Right renal pelvis (tissue), 4 donors: ENCODE measurements at places on chromosomes 16 and 17. TPM values are rescaled to one million over a fixed set of nuclear protein-coding genes. Genes with fewer than 3 reads are reported as not detected.

- no peak for DNase-seq
Measured at GRCh38 chr16:19242987-19243575, 42.5 kb upstream of the CLEC19A start.

GRCh38 chr16:62692685-62693084, 656.4 kb upstream of the CDH8 start:
- no peak for DNase-seq

DNA sequence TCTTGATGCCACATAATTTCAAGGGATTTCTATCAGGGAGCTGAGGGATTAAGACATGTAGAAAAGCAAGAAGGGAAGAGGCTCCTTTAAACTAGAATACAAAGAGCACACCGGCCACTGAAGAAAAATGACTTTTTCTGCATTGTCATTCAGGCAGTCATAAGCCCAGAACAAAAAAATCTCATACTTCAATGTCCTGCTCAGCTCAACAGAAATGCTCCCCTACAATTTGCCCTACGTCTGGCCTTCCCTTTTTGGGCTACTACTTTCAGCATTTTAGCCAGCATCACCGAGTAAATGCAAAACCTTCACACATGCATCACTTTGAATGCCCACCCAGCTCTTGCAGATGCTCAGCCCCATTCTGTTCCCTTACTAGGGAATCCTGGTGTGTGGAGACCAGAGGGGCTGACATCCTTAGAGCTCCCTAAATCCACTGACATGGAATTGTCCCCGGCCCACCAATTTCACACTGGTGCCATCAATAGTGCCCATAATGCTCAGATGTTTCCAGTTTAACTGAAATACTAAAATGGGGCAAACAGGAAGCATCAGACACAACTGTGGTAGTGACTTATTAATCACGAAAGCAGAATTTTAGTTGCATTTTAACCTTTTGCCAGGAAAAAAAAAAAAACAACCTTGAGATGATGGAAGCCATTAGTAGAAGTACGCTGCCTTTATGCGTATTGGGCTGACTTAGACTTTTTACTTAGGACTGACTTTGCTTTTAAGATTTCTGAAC, 2.7 kb downstream of the MAP3K14 start:
- DNase-seq, result no peak

DNA sequence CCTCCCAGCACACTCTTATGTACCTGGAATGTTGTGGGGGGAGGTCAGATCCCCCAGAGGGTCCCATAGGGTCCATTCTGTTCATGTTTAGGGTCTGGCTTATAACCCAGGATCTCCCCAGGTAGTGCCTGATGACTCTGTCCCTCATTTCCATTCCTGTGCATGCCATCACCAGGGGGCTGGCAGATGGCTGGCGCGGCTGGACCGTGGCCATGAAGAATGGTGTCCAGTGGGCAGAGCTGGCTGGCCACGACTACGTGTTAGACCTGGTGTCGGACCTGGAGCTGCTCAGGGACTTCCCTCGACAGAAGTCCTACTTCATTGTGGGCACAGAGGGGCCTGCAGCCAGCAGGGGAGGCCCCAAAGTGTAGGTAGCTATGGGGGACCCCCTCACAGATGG, 35.0 kb upstream of the ALKBH5 start:
- DNase-seq, result no peak

Gene KRTAP9-8
- polyA plus RNA-seq, result not detected

Gene SCRN2
- polyA plus RNA-seq, result 62.5 TPM
